ENCODE measurements at places on chromosomes 6 and 20.

- peak; percentile 9 for DNase-seq
Measured at GRCh38 chr20:13149371-13150105, 71.5 kb upstream of the ISM1 start.

- DNase-seq, result no peak
Measured at GRCh38 chr6:135166515-135166914, 14.6 kb upstream of the MYB start.

DNA sequence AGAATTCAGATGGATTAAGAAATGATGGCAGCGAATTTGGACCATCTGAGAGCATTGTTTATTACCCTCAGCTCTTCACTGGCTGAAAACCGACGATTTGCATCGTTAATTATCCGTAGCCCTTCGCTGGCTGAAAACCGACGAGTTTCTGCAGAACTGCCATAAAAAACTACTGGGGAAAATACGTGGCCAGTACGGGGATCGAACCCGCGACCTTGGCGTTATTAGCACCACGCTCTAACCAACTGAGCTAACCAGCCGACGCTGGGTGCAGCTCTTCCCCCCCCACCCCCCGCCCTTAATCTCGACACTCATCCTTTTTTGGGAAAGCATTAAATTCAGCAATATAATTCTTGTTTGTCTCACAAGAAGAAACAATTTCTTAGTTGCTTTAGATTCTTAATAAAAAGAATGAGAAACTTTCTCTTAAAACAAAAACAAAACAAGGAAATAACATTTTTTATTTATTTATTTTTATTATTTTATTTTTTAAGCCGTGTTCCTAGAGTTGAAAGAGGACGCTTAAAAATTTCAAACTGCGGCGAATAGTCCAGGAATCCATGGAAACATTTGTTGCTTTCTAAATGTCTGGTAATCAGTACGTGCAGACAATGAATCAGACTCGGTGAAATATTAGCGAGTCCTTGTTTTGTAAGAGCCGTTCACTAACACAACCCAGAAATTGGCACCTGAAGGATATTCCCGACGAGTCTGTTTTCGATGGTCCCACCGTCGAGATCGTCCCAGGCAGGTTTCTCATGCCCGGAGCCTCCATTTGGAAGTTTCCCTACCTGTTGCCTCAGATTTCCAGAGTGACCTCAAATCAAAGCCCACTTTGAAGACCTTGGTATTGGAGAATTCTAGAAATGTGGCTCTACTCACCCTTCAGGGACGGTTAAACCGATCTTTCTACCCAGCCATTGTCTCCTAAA lies 27.8 kb downstream of the PRSS16 start:
- no peak for DNase-seq

GRCh38 chr6:34125939-34126338 lies 19.9 kb downstream of the GRM4 start:
- DNase-seq, result no peak

GRCh38 chr20:36587388-36588070 lies 14.1 kb downstream of the TGIF2 start:
- no peak for DNase-seq

DNA sequence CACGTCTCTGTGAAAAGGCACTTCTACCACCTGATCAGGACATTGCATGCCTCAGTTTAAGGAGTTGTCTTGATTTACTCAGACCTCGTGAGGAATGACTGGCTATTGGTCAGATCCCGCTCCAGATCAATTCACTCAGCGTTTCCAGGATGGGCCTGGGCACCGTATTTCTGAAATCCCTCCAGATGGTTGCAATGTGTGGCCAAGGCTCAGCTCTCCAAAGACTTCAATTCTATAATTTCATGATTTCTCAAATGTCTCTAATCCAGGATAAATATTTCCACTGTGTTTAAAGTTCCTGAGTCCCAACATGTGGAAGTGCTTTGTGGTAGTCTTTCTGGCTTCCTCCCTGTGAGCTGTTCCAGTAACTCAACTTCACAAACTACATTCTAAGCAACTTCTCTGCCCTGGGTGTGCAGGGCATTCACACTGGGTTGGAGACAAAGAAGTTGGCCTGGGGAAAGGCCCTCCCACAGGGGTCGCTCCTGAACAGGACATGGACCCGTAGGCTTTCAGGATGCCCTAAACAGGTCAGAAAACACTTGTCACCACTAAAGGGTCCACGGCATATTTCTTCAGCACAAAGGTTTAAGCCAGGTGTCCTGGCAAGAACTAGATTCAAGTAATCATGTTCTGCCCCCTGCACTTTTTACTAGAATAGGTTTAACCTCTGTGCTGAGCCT lies 212.1 kb downstream of the WDR27 start:
- DNase-seq, result no peak

DNA sequence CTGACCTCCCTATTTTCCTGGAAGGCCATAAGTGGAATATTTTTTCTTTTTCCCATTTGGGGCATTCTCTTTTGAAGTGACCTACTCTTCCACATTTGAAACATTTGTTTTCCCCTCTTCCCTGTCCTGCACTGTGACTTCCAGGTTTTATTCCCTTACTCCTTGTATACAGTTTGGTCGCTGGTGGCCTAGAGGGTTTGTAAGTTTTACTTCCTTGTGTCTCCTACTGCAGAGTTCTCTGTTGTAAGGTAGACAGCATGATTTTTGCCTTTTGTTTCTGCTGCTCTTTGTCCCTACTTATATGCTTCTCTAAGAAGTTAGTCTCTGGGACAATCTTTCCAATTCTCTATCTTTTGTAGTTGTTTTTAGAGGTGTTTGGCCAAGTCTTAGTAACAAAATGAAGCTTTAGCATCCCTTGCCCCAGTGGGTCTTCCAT lies 7.4 kb upstream of the ZNFX1 start:
- DNase-seq, result no peak

- no peak for DNase-seq
Measured at GRCh38 chr6:17035257-17036064, 66.4 kb upstream of the STMND1 start.

- DNase-seq, result no peak
Measured at GRCh38 chr20:62812181-62812906, 4.5 kb upstream of the COL9A3 start.

Measured in BJ (cell line).